ENCODE measurements at places on chromosomes 12 and 14. TPM values are rescaled to one million over a fixed set of nuclear protein-coding genes. Genes with fewer than 3 reads are reported as not detected.

The PLEK2 gene
- 17.9 TPM for total RNA-seq

The UTP20 gene
- 5.5 TPM for total RNA-seq

The OR4E2 gene
- total RNA-seq, result not detected

The DEPDC4 gene
- total RNA-seq, result not detected

The TSPAN19 gene
- not detected for total RNA-seq

The RPS6KA5 gene
- 7.6 TPM for total RNA-seq

- no peak for DNase-seq
- H3K36me3 ChIP-seq, result no peaks in the 10 kb centered on the region
- H3K27ac ChIP-seq, result no peak overlapping the region
- H3K4me1 ChIP-seq, result peaks cover 27% of the 10 kb centered on the region
Observed at GRCh38 chr12:49959685-49960473, 1.8 kb upstream of the AQP5 start.

Measured in esophagus squamous epithelium (tissue), 5 donors.